NCI-H2029 (cell line): ENCODE measurements at places on chromosomes 13 and 19.

DNA sequence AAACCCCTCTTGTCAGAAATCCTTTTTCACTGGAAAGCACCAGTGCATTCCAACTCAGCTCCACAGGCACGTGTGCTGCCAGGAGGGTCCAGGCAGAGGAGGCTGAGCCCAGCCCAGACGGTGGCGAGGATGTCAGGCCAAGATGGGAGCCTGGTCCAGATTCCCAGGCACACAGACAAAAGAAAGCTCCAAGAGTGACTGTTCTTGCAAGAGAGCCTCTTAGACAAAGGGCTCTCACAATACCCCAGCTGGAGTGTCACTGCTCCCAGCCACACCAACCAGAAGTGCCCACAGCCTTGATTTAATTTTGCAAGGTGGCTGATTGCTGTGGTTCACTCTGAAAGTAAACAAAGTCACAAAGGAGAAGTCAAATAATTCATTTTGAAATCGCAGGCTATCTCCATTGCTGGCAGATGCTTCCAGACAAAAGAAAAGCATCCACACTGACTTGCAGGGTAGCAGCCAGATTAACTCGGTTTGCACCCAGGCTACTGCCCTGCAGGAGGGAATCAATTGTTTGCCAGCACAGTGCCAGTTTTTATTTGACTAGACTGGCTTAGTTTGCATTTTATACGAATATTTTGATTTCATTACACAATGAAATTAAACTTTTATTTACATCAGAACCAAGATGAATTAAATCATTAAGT lies 95.1 kb downstream of the RAB20 start:
- peak; percentile 16 for DNase-seq

GRCh38 chr19:34317311-34317927 lies 47.6 kb upstream of the GPI start:
- DNase-seq: peak; percentile 63

DNA sequence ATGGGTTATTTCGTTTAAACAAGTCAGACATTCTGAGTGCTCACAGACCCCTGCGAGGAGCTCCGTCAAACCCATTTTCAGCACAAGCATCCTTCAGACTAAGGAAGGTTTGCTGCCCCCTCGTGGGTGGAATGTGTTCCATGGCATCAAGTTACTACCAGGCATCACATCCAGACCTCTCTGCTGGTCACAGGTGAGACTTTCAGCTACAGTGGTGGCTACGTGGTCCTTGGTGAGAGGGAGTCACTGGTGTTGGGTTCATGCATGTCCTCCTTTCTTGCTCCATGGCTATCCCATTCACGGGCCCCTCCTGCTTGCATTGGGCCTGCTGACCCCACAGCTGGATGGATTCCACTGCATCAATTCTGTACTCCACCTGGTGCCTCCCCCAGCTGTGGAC lies 9.1 kb upstream of the LILRB5 start:
- peak; percentile 56 for DNase-seq

DNA sequence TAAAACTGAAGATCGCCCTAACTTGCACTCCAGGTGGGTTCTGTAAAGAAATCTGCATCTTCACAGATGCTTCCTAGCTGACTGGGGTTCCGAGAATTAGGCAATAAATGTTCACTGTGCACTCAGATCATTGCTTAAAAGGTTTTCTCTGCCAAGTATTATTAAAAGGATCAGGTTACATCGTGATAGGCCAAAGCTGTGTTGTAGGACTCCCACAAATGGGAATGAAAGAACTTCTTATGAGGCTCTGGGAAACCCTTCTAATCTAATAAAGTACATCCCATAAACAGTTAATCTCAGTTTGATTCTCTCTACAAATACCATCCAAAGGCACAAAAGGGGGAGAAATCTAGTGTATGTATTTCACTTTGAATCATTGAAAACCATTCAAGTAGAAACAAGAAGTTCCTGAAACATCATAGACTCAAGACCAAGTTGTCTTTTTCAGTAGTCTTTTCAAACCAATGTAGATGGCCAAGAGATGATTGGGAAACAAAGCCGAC lies 7.1 kb upstream of the POU4F1 start:
- DNase-seq: no peak
